ENCODE measurements at places on chromosomes 6 and 20. TPM values are rescaled to one million over a fixed set of nuclear protein-coding genes. Genes with fewer than 3 reads are reported as not detected.

Gene SAMHD1
- total RNA-seq, result 15.4 TPM

DNA sequence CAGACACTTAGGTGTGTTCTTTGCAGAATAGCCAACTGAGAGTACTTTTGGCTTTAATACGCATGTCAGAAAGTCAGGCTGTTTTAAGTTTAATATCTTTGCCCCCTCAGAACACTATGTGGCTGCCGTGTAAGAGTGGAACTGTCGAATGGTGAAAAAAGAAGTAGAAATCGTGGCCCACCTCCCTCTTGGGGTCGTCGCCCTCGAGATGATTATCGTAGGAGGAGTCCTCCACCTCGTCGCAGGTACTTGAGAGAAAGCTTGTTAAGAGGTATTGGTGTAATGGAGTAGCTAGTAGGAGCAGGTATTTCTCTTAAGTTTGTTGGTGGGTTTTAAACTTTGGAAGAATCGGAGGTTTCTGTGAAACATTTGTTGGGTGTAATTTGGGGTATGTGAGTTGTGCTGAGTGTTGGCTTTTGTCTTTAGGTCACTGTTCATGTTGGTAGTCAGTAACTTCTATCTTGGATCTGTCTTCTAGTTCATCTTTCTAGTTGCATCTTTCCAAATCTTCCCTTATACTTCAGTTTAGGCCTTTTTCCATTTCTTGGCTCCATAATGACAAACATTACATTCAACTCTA, 4.7 kb downstream of the SRSF3 start:
- DNase-seq, result no peak

Gene SLC35B2
- 123 TPM for total RNA-seq

GRCh38 chr6:13847326-13848050, 33.1 kb upstream of the MCUR1 start:
- no peak for DNase-seq

DNA sequence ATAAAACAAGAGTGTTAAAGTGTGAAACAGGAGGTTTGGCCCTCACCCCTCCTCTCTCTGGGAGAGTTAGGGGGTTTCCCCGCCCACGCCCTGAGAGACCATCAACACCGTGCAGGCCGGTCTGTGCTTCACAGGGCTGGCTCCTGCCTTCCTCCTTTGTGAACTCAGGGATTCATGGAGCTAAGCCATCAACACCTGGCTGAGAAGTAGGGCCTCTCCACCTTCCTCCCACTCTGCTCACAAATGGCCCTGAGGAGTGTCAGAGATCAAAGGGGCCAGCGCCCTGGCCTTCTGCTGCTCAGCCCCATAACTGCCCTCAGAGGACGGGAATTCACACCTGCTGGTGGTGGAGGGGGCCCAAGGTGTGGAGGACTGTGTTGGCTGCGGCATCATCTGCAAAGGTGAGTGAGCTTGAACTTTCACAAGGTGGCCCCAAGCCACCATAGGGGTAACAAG, 88.6 kb downstream of the PSMB1 start:
- no peak for DNase-seq

DNA sequence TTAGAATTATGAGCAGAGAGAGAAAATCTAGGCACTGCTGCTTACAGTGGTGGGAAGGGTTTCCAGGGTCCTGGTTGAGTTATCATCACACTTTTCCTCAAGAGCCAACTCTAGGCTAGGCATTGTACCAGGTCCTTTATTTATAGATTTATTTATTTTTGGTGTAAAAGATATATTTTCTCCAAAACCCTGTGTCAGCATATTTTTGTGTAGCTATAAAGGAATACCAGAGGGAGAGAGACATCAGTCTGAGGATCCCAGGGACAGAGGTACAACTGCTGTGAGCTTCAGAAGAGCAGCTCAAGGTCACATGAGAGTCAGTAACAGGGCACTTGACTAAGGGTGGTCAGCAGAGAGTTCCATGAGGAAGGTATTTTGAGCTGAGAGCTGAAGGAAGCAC, 159.7 kb downstream of the SLC35B3 start:
- DNase-seq, result no peak

Gene NRSN1
- not detected for total RNA-seq

- DNase-seq, result no peak
Measured at GRCh38 chr20:49825521-49826033, 12.9 kb downstream of the SLC9A8 start.

GRCh38 chr6:121651420-121651819, 216.0 kb downstream of the GJA1 start:
- peak; percentile 33 for DNase-seq

DNA sequence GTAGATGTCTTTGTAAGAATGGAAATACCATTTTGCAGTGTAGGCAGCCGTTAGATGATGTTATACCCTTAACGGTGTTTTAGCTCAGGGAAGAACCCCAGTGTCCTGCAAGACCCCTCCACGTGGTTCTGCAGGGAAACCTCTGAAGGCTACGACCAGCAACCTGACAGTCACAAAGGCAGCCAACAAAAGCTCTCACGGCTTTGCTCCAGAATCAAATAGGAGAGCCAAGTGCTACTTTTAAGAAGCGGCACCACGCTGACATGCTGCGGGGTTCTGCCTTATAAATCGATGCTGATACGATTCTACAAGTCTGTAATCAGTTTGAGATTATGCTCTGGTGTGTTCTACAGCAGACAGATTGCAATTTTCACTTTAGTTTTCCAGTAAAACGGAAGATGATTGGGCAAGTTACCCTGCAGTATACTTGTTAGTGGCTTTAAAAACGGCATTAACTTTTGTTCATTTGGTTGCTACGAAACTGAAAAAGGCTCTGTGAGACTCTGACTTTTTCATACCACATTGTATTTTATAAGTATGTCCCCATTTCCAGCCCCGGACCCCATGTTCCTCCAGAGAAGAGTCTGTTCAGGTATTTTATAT, 312.9 kb downstream of the SAMD5 start:
- DNase-seq, result no peak

GRCh38 chr6:71347119-71347518, 58.5 kb downstream of the OGFRL1 start:
- DNase-seq, result no peak

- DNase-seq, result no peak
Measured at GRCh38 chr6:170179616-170180324, 111.1 kb downstream of the DLL1 start.

Gene C20orf204
- 0.50 TPM for total RNA-seq

Gene C6orf58
- 0.10 TPM for total RNA-seq

Gene PROKR2
- not detected for total RNA-seq

Gene SLC22A2
- not detected for total RNA-seq

DNA sequence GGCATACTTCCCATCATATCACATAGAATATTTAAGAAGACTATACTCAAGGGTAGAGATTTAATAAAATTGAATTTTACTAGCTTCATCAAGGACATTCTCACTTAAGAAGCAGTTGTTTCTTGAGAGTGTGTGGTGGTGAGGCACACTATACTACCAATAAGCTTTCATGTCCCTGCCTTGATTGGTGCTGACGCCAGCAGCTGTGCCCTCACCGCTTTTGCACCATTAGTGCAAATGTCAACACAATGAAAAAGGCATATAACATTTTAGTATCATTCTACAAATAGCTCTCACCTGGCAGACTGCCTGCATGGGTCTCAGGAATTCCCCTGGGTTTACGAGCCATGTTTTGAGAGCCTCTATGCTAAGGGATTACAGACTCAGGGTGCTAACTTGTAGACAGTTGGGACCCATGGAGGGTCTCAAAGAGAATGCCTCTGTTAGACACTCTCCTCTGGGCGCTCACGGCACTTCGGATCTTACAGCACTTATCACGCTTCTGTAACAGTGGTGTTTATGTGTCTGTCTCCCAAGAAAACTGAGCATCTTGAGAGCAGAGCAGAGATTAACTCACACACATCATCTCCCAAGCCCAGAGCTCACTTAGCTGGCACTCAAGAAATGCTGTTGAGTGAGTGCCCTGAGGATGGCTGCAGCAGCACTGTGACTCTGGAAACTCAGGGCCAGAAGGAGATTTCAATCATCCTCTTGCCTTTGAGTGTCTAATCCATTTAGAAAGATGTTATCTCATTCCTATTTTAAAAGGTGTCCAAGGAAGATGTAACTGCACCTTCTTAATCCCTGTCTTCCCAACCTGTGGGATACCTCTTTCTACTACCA, 143.3 kb upstream of the GPR6 start:
- no peak for DNase-seq

- peak; percentile 65 for DNase-seq
Measured at GRCh38 chr20:57996936-57997890, 231.2 kb downstream of the ANKRD60 start.

DNA sequence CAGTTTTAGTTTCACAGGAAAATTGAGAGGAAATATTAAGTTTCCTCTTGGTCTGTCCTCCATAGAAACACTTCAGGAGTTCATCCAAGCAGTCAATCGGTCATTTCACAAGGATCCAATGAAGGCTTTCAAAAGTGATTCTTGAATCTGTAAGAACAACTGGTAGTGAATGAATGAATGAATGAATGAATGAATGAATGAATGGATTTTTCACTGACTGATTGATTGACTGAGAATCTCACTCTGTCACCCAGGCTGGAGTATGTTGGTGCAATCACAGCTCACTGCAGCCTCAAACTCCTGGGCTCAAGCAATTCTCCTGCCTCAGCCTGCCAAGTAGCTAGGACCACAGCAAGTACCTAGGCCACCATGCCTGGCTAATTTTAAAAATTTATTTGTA, 39.4 kb upstream of the TAF8 start:
- no peak for DNase-seq

DNA sequence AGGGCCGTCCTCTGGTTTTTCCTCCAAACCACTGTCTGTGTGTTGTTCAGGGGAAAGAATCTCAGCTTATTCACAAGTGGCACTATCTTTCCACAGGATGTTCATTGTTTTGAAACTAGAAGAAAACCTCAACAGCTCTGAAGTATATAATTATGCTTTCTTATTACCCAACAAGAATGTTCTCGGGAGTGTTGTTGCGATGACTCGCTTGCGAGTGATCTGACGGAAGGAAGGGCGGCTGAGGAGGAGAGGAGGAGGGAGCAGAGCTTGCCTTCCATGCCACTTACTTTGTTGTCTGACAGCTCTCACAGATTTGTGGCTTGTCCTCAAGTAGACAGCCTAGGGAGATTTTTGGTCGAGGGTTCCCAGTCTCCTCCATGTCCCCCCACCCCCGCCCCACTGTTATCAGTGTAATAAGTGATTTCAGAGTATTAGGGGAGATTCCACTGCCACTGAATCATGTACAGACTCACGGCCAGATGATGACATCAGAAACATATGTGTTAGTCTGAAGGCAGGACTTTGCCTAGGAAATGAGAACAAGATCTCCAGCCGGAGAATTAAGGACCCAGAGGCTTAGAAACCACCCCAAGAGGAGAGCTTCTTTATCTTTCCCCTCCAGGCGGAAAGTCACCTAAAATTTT, 80.7 kb upstream of the CCN6 start:
- DNase-seq, result peak; percentile 86

DNA sequence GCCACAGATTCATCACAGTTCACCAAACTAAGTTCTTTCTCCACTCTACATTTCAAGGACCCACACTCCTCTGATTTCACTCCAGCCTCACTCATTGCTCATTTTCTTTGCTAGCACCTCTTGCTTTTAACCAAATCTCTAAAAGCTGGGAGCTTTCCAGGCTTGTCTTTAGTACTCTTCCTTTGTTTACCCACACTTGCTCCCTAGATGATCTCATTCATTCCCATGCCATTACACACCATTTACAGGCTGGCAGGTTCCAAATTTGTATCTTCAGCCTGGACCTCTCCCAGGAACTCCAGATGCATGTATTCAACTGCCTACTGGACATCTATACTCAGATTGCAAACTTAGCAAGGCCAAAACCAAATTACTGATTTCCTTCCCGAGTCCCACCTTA, 5.3 kb upstream of the GUCA1B start:
- DNase-seq, result peak; percentile 83

GRCh38 chr20:17651760-17652388, 30.2 kb downstream of the RRBP1 start:
- no peak for DNase-seq

Gene ME1
- total RNA-seq, result 12.1 TPM

- DNase-seq, result peak; percentile 10
Measured at GRCh38 chr6:139625998-139626975, 251.8 kb upstream of the CITED2 start.

GRCh38 chr20:54103762-54104600, 33.6 kb upstream of the BCAS1 start:
- DNase-seq, result no peak

DNA sequence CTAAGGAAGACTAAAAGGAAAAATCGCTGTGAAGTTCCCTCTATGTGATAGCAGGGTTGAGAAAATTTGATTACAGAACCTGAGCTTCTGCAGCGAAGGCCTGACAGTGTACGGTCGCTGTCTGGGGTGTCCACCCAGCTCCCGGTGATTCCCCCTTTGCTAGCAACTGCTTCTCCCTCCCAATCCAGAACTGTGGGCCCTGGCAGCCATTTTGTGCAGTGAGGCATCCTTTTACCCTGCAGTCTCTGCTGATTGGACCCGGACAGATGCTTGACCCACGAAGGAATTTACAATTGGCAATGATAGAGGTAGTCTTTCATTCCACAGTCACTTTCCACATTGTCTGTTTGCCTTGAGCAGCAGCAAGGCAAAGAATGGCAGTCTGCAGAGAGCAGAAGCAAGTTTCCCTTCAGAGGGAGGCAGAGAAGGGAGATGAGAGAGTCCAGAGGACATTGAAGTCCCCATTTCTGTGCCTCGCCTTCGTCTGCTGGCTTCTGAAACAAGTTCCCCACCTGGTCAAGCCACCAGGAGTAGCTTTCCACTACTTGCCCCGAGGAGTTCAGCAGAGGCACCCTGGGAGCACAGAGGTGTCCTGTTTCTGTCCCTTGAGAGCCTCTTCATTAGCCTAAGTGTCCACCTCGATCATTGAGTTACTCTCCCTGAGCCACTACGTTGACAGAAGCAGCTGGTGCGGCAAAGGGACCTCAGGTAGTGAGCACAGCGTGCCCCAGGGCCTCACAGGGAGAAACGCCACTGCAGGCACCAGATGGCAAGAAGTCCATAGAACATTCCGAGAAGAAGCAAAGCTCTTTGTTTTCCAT, 370.3 kb downstream of the NRN1 start:
- DNase-seq, result no peak

Gene USP49
- total RNA-seq, result 2.1 TPM

Gene TREML1
- not detected for total RNA-seq

DNA sequence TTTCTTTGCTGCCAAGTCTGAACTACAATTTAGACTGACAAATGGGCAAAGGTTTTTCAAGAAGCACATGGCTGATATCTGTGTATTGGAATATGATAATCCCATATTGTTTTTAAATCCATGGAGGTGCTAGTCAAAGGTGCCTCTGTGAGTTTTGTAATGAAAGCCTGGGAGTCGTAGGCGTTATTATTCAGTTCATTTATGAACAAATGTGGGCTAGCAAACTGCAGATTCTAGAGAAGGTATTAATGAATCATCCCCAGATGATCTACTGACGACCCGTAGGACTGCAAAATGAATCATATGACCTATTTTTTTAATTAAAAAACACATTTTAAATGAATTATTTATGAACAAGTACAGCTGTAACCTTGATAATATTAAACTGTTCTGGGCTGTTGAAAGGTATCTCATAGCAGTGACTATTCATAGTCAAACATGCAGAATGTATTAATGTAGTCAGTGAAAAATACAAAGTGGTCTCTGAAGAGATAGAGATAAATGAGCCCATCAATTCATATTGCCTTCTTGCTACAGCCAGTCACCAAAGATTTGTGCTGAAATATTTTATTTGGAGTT, 1317.8 kb upstream of the MAP3K7 start:
- no peak for DNase-seq
